ENCODE measurements at places on chromosomes 2 and 18. TPM values are rescaled to one million over a fixed set of nuclear protein-coding genes. Genes with fewer than 3 reads are reported as not detected.

Gene PLCL1
- polyA plus RNA-seq: 16.7 TPM

- no peak for DNase-seq
These were observed 289.3 kb upstream of the CDH2 start for GRCh38 chr18:28466204-28466603.

- no peak for DNase-seq
These were observed 583.7 kb upstream of the HNMT start for GRCh38 chr2:137380610-137381009.

Gene AKAIN1
- not detected for polyA plus RNA-seq

Gene TMEM247
- polyA plus RNA-seq: not detected

All from naive thymus-derived CD4-positive, alpha-beta T cell (primary cell).